ENCODE measurements at places on chromosomes 2 and 18. TPM values are rescaled to one million over a fixed set of nuclear protein-coding genes. Genes with fewer than 3 reads are reported as not detected.

DNA sequence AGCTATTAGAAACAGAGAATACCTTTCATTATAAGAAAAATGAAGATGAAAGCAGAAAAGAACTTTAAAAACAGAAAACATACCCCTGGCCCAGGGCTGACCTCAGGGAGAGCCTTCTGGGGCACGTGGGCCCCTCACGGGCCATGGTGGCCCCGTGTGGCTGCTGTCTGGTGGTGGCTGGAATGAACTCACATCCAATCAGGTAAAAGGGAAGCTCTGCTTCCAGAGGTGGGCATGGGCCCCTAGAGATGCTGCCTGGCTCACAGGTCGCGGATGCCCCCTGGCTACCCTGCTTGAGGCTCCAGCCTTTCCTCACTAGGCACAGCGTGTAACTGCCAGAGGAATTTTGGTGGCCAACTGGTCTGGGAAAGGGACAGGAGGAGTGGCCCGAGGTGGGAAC is 16.6 kb downstream of the SNORC start:
- H3K27ac ChIP-seq: no peak overlapping the region
- DNase-seq: no peak
- no peak overlapping the region for H3K4me3 ChIP-seq

- H3K27ac ChIP-seq: peak overlapping the region; percentile 85
- H3K36me3 ChIP-seq: no peaks in the 10 kb centered on the region
- DNase-seq: peak; percentile 91
These were observed 13.5 kb downstream of the ALPK2 start for GRCh38 chr18:58615140-58616132.

MSTN gene
- total RNA-seq: not detected

ITGA4 gene
- 27.8 TPM for total RNA-seq

GRCh38 chr2:38419499-38419898 is 42.4 kb upstream of the ATL2 start:
- H3K4me3 ChIP-seq: no peak overlapping the region
- H3K4me1 ChIP-seq: no peaks in the 10 kb centered on the region
- no peak overlapping the region for H3K27ac ChIP-seq
- DNase-seq: no peak
- no peaks in the 10 kb centered on the region for H3K36me3 ChIP-seq

- peaks cover 18% of the 10 kb centered on the region for H3K4me1 ChIP-seq
- H3K27ac ChIP-seq: no peak overlapping the region
- H3K4me3 ChIP-seq: no peak overlapping the region
- H3K36me3 ChIP-seq: no peaks in the 10 kb centered on the region
- no peak for DNase-seq
These were observed 281.0 kb downstream of the AFF3 start for GRCh38 chr2:99861376-99861760.

DNA sequence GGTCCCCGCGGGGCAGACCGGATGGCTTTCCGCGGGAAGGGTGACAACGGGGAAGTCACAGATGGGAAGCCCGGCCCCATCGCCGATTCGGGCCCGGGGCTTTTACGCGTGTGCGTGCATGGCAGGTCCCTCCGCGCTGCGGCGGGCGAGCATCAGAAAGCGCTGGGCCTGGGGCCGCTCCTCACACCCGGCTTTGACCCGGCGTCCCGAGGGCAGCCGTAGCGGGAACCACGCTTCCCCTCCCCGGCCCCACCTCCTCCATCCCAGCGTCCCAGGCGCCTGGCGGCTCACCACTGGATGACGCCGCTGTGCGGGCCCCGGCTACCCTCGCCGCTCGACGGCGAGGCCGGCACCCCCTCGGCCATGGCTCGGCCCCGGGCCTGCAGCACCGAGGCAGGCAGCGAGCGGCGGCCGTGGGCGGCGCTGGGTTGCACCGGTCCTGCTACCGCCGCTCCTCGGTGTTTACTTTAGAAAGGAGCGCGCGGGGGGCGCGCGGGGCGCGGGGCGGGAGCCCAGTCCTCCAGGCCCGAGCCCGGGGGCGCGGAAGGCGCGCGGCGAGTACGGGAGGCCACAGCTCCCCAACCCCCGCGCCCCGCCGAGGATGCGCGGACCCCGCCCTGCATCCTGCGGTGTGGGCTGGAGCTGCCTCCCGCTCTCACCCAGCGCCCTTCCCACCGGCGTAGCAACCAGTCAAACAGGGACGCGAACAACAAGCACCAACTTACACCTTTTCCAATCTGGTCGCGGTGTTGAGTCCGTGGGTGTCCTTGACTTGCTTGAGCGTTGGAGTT is 806 bp downstream of the RFX8 start:
- H3K27me3 ChIP-seq: peaks cover 3% of the 10 kb centered on the region
- no peaks in the 10 kb centered on the region for H3K36me3 ChIP-seq
- H3K4me3 ChIP-seq: peak overlapping the region; percentile 80
- peaks cover 6% of the 10 kb centered on the region for H3K4me1 ChIP-seq
- H3K27ac ChIP-seq: no peak overlapping the region

DNA sequence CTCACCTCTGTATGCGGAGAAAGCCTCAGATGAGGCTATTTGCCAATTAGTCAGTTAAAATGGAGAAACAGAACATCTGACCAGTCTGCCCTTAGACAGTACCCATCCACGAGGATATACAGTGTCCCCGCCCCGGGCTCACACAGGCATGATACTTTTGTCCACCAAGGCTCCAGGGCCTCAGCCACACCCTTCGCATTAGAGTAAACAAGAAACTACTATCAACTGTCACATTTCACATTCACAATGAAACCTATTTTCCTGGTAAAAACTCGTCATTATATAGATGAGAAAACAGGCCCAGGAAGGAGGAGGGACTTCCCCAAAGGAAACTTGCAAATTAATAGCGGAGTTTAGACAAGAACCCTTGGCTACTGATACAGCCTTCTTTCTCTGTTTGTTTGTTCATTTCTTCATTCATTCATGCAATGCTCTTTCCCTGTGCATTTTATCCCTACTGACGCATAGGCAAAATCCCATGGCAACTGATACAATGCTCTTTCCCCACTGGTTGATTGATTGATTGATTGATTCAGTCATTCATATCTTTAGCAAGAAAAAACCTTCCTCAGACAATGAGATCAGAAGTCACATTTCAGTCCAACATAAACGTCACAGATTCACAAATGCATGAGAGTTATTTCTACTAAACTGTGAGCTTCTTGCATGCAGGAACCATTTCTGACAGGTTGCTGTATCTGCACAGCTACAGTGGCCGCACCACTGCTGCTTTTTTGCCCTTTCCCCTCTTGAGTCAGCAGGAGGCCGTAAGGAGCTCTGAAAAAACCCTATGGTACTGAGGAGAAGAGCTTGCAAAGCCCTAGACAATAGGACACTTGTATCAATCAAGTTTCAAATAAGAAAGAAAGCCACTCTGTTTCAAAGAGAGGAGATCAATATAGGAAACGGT is 777.1 kb downstream of the RNF144A start:
- no peak for DNase-seq
- H3K4me1 ChIP-seq: peaks cover 28% of the 10 kb centered on the region
- no peaks in the 10 kb centered on the region for H3K36me3 ChIP-seq
- no peaks in the 10 kb centered on the region for H3K27me3 ChIP-seq
- H3K27ac ChIP-seq: no peak overlapping the region
- no peak overlapping the region for H3K4me3 ChIP-seq

- DNase-seq: no peak
- H3K27me3 ChIP-seq: peaks cover 20% of the 10 kb centered on the region
- no peak overlapping the region for H3K4me3 ChIP-seq
- no peaks in the 10 kb centered on the region for H3K36me3 ChIP-seq
- H3K4me1 ChIP-seq: no peaks in the 10 kb centered on the region
These were observed 170.9 kb downstream of the INHBB start for GRCh38 chr2:120516679-120517314.

DNA sequence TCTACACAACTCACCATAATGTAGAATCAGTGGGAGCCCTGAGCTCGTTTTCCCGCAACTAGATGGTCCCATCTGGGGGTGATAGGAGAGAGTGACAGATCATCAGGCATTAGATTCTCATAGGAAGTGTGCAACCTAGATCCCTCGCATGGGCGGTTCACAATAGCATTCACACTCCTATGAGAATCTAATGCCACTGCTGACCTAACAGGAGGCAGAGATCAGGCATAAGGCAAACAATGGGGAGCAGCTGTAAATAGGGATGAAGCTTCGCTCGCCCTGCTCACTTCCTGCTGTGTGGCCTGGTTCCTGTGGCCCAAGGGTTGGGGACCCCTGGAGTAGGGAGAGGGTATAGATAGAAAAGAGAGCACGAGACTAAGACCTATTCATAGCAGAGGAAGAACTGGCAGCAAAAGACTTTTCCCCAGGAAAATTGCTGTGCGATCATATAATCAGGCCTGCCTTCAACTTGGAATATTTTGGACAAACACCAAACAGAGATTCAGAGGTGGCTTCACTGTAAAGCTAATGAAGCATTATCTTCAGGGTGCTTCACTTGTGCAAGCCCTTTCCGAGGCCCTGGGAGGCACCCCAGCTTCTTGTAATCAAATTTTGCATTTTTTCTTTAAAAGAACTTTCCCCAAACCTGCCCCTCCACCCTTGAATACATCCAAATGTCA is 29.0 kb upstream of the ATL2 start:
- DNase-seq: no peak
- H3K4me3 ChIP-seq: no peak overlapping the region
- no peaks in the 10 kb centered on the region for H3K27me3 ChIP-seq
- H3K36me3 ChIP-seq: no peaks in the 10 kb centered on the region
- no peaks in the 10 kb centered on the region for H3K4me1 ChIP-seq

DNA sequence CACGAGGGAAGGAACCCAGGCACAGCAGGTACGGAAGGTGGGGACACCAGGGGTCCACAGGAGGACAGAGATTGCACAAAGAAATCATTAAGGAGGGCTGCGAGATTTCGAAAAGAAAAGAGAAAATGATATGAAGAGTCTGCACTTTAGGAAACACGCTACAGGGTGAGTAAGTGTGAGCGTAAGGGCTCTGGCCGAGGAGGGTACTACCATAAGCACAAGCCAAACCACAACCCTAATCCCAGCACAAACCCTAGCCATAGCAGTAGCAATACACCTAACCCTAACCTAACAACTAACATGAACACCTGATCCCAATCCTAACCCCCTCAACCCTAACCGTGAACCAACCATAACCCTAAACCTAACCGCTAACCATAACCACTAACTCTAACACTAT is 104.0 kb downstream of the ZNF516 start:
- H3K27me3 ChIP-seq: no peaks in the 10 kb centered on the region
- peaks cover 31% of the 10 kb centered on the region for H3K4me1 ChIP-seq
- H3K27ac ChIP-seq: no peak overlapping the region
- no peaks in the 10 kb centered on the region for H3K36me3 ChIP-seq

DNA sequence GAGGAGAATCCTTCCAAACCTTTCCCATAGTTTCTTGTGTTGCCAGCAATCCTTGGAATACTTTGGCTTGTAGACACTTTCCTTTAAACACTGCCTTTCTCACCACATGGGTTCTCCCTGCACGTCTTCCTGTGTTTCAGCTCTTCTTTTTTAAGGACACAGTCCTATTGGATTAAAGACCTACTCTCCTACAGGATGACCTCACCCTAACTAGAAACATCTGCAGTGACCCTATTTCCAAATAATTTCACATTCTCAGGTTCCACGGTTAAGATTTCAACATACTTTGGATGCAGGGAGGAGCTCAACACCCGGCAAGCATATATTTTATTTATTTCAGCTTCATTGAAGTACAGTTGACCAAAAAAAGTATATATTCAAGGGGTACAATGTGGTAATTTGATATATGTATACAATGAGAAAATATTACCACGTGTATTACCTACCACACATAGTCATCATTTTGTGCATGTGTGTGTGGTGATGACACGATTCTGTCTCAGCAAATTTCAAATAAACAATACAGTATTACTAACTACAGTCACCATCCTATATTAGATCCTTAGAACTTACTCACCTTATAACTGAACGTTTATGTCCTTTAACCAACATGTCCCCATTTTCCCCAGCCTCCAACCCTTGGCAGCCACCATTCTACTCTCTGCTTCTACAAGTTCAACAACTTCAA is 745.0 kb downstream of the CBLN2 start:
- no peak overlapping the region for H3K27ac ChIP-seq
- no peak overlapping the region for H3K4me3 ChIP-seq
- no peaks in the 10 kb centered on the region for H3K27me3 ChIP-seq

DNA sequence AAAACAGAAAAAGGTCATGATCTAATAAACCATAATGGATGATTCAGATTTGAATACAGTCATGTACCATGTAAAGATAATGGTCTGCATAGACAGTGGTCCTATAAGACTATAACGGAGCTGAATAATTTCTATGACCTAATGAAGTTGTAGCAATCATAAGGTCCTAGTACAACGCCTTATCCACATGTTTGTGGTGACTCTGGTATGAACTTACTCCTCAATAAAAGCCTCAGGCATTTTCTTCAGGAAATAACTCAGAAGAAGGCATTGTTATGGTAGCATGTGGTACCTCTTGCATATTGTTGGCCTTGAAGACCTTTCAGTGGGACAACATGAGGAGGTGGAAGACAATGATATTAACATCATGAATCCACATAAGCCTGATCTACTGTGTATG is 883.3 kb downstream of the CNTNAP5 start:
- DNase-seq: no peak
- H3K4me1 ChIP-seq: no peaks in the 10 kb centered on the region
- no peaks in the 10 kb centered on the region for H3K27me3 ChIP-seq
- H3K36me3 ChIP-seq: no peaks in the 10 kb centered on the region
- no peak overlapping the region for H3K27ac ChIP-seq

ZSWIM2 gene
- total RNA-seq: not detected

GRCh38 chr2:229856413-229856812 is 65.4 kb downstream of the TRIP12 start:
- peaks cover 33% of the 10 kb centered on the region for H3K36me3 ChIP-seq
- no peak overlapping the region for H3K4me3 ChIP-seq
- DNase-seq: no peak
- H3K4me1 ChIP-seq: peaks cover 51% of the 10 kb centered on the region

DNA sequence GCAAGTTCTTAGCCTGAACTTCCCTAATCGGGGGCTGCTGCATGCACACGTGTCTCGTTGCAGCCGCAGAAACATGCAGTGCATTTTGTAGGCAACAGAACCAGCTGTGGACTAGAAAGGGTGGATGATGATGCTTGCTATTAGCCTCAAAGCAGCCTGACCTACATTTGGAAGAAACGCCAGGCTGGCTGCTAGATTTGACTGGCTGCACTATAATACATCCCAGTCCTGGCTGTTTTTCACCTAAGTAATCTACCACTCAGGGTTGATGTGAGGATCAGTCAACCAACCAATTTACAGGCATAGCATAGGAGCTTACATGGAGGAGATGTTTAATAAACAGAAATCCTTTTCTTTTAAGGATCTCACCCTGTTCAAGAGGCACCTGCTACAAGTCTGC is 56.4 kb upstream of the SPP2 start:
- no peak overlapping the region for H3K4me3 ChIP-seq
- peaks cover 44% of the 10 kb centered on the region for H3K4me1 ChIP-seq
- H3K27me3 ChIP-seq: no peaks in the 10 kb centered on the region
- H3K27ac ChIP-seq: no peak overlapping the region
- H3K36me3 ChIP-seq: no peaks in the 10 kb centered on the region

DNA sequence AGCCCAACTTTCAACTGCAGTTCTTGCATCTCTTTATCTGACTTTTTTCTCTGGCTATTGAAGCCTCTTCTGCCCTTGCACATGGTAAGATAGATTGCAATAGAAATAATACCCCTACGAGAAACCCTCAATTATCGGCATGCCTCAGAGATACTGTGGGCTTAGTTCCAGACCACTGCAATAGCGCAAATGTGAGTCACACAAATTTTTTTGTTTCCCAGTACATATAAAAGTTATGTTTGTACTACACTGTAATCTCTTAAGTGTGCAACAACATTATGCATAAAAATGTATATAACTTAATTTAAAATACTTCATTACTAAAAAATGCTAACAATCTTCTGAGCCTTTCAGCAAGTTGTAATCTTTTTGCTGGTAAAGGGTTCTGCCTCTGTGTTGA is 124.7 kb downstream of the PDE1A start:
- DNase-seq: no peak
- H3K27me3 ChIP-seq: no peaks in the 10 kb centered on the region
- no peaks in the 10 kb centered on the region for H3K36me3 ChIP-seq
- no peak overlapping the region for H3K27ac ChIP-seq
- H3K4me3 ChIP-seq: no peak overlapping the region

DNAH6 gene
- total RNA-seq: 0.07 TPM

All from activated naive CD4-positive, alpha-beta T cell treated with anti-CD3 and anti-CD28 coated beads for 36 hours (primary cell).